ENCODE measurements at places on chromosomes 5 and 9.
A peak's percentile ranks its signal among the peaks of the same experiment; 100 is the strongest.

- no peak for DNase-seq
Measured at GRCh38 chr5:133106761-133107572, 55.2 kb downstream of the HSPA4 start.

GRCh38 chr5:53545744-53546143 is 14.7 kb upstream of the NDUFS4 start:
- DNase-seq = no peak

GRCh38 chr5:37859805-37860204 is 20.0 kb upstream of the GDNF start:
- DNase-seq = no peak

DNA sequence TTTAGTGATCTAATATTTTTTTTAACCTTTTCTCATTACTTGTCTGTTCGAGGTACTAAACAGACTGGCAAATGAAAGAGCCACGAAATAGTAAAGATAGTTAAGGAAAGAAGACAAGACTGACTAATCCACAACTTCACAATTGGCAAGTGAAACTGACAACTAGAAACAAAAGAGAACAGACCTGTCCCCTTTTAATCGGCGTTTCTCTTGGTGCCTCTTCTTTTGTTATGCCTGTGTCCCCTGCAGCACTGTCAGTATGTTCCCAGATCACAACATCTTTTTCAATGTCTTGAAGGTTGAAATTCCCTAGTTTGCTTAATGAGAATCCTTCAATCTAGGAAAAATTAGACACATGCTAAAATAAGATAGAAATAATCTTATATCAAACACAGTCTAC is 26.1 kb downstream of the TUT7 start:
- no peak for DNase-seq

DNA sequence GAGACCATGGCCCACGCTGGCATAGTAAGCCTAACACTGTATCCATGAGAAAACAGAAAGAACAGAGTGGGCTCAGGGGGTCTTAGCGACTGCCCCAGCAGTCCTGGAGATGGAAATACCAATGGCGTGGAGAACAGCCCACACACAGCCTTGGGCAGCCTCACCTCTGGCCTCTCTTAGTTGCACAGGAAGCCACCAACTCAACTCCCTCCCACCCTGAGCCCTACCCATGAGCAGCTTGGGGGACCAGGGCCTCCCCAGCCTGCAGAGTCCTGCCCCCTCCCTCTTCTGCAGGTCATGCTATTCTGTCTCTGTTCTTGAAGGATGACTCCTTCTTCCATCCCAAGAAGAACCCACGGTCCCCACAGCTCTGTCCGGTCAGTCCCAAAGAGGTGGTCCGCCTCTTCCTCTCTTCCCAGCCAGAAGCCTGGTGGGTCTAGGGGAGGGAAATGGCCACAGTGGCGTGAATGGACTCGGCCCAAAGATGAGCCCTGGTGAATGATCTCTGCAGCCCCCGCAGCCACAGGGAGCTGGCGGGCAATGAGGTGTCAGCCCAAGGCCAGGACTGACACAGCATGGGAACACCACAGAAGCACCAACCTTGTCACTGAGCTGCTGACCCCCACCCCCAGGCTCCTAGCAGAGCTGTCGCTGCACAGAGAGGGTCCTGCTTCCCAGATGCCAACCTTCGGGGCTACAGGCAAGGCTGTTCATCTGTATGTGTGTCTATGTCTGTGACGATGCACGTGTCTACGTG is 131.2 kb downstream of the ROR2 start:
- no peak for DNase-seq

DNA sequence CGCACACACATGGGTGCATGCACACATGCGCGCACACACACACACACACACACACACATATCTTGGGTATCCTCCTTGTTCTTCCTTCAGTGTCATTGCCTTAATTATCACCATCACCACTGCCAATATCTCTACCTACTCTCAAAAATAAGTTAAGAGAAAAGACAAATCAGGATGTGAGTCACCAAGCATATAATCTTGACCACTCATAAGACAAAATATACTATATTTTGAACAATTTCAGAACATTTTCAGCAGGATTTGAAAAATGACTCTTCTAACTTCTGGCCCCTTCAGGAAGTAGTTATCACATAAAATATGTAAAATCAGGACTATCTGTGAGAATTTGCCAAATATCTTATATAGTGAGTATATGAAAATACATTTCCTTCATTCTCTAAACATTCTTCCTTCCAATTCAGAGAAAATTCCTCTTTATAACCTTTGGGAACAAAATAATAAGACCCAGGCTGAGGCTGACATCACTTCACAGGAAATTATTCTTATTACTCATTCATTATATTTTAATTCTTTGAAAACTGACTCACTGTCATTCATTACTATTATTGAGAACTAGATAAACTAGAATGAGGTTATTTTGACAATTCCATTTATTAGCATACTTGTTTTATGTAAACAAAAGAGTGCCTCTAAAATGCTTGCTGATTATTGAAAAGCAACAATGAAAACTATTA is 772.0 kb upstream of the ACO1 start:
- DNase-seq = no peak

GRCh38 chr5:58156973-58157701 is 302.7 kb downstream of the PLK2 start:
- no peak for DNase-seq

DNA sequence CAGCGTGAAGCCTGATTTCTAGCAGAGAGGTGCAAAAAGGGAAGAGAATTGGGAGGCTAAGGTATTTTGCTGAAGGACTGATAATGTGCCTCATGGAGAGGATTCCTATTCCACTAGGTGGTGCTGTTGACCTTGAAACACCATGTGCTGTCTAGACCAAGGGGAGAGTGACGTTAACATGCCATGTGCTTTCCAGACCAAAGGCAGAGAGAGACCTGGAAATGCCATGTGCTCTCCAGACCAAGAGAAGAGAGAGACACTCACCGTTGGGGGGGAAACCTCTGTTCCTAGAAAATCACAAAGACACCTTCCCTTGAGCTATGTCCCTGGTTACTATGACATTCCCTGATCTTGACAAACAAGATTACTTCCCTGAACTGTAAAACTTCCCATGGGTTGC is 286.0 kb upstream of the TUSC1 start:
- no peak for DNase-seq

DNA sequence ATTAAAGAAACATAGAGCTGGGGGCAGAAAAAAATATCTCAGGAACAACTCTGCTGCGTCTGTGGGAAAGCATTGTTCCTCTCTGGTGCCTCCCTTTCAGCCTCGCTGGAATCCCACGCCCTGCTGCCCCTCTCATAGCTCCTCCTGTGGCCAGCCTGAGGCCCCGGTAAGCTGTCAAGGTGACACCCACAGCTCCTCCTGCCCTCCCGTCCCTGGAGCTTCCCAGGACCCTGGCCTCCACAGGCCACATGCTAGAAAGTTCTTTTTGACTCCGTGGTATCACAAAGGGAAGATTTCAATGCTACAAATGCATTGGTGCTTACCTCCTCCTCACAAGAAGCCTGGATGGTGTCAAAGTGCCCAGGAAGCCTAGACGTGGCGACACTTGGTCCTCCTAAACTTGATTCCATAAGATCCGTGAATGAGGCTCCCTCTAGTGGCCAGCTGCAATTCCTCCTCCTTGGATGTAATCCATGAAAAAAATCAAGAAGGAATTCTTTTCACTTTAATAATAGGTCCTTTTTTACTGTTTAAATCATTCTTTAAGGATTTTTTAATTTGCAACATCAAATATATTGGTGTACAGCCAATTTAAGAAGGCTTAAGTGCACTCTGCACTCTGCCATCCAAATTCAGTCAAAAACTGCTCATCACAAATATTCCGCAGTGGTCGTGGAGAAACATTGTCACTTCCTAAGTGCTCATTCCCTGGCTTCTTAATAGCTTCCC is 104.9 kb downstream of the CFAP90 start:
- DNase-seq = peak; percentile 18

All from activated T-cell treated with anti-CD3 and anti-CD28 coated beads for 48 hours (primary cell).